Pancreas (tissue), 10 donors: ENCODE measurements at places on chromosomes 16 and 17. TPM values are rescaled to one million over a fixed set of nuclear protein-coding genes. Genes with fewer than 3 reads are reported as not detected.
A peak's percentile ranks its signal among the peaks of the same experiment; 100 is the strongest.

Gene ACSM3
- total RNA-seq, result 43.8 TPM

Gene SPNS3
- total RNA-seq, result 0.65 TPM

Gene HS3ST4
- total RNA-seq, result not detected

Gene PRRT2
- total RNA-seq, result 0.42 TPM

Gene ST6GALNAC2
- total RNA-seq, result 11.4 TPM

- no peak for DNase-seq
- no peaks in the 10 kb centered on the region for H3K36me3 ChIP-seq
- H3K27ac ChIP-seq, result no peak overlapping the region
- H3K4me1 ChIP-seq, result no peaks in the 10 kb centered on the region
- H3K27me3 ChIP-seq, result no peaks in the 10 kb centered on the region
- no peak overlapping the region for H3K4me3 ChIP-seq
These were observed 468.0 kb upstream of the RBFOX1 start for GRCh38 chr16:6864671-6865070.

GRCh38 chr17:48549914-48550501 is 5.1 kb upstream of the HOXB2 start:
- no peaks in the 10 kb centered on the region for H3K4me1 ChIP-seq
- no peak overlapping the region for H3K4me3 ChIP-seq
- H3K27me3 ChIP-seq, result no peaks in the 10 kb centered on the region
- DNase-seq, result no peak

DNA sequence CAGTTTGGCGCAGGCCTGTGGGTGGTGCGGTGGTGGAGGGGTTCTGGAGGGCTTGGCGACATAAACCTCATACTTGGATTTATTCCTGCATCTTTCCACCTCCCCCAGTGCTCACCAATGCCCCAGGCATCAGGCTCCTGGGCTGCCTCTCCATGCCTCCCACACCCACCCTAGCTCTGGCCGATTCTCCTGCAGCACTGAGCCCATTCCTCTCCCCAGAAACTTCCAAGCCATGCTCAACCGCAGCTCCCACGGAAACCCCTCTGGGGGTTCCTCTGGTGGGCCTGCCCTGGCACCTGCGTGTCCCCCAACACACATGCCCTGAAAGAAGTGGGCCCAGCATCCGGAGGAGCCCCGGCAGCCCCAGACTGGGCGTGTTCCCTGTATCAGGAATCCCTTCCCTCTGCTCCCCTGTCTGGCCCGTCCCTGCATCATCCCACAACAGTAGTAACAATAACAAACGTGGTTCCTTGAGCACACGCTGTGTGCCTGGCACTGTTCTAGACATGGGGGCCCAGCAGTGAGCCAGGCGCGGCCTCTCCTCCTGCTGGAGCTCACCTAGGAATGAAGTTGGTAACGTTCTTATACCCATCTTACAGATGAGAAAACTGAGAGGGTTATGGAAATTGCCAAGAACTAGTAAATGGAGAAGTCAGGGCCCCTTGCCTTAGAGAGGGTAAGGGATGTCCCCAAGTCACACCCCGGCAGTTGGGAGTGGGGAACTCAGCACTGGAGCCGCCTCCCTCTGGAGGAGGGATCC is 2.3 kb downstream of the PRSS21 start:
- H3K4me1 ChIP-seq, result no peaks in the 10 kb centered on the region
- no peak overlapping the region for H3K4me3 ChIP-seq
- no peaks in the 10 kb centered on the region for H3K27me3 ChIP-seq

- no peaks in the 10 kb centered on the region for H3K27me3 ChIP-seq
- no peak for DNase-seq
- no peak overlapping the region for H3K4me3 ChIP-seq
- H3K36me3 ChIP-seq, result no peaks in the 10 kb centered on the region
- H3K27ac ChIP-seq, result no peak overlapping the region
These were observed 16.5 kb downstream of the TSPOAP1 start for GRCh38 chr17:58312021-58312630.

- H3K4me3 ChIP-seq, result no peak overlapping the region
- H3K27me3 ChIP-seq, result no peaks in the 10 kb centered on the region
- H3K4me1 ChIP-seq, result no peaks in the 10 kb centered on the region
- peaks cover 5% of the 10 kb centered on the region for H3K36me3 ChIP-seq
- no peak overlapping the region for H3K27ac ChIP-seq
- DNase-seq, result no peak
These were observed 16.2 kb downstream of the OTOP3 start for GRCh38 chr17:74951680-74952421.

DNA sequence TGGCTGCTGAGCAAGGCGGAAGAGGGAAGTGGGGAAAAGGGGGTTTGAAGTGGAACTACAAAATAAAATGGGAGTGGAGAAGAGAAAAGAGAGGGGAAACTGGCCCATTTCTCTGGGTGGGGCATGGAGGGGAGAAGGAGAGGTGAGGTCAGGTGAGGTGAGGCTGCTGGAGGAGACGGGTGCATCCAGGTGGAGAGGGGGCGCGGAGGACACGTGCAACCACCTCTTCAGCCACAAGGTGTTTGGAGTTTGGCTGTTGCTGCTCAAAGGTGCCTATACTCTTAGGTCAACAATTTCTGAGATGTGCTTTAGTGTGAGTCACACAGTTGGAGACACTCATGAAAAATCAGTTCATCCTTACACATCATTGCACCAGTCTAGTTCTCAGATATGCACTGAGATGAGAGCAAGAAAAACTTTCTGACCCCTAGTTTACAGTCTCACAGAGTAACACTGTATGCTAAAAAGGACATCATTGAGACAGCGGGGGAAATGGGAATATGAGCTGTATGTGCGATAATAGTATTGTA is 4.8 kb downstream of the SLC6A4 start:
- no peaks in the 10 kb centered on the region for H3K36me3 ChIP-seq
- no peaks in the 10 kb centered on the region for H3K27me3 ChIP-seq
- H3K27ac ChIP-seq, result no peak overlapping the region

DNA sequence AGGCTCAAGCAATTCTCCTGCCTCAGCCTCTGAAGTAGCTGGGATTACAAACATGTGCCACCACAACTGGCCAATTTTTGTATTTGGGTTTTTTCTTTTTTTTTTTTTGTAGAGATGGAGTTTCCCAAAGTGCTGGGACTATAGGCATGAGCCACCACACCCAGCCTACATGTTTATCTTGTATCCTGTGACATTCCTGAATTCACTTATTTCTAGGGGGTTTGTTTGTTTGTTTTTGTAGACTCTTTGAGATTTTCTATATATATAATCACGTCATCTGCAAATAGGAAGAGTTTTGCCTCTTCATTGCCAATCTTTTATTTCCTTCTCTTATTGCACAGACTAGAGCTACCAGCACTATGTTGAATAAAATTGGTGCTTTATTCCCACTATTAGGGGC is 29.1 kb downstream of the PRAC1 start:
- H3K27me3 ChIP-seq, result no peaks in the 10 kb centered on the region
- no peak for DNase-seq
- no peak overlapping the region for H3K27ac ChIP-seq
- H3K4me1 ChIP-seq, result no peaks in the 10 kb centered on the region

DNA sequence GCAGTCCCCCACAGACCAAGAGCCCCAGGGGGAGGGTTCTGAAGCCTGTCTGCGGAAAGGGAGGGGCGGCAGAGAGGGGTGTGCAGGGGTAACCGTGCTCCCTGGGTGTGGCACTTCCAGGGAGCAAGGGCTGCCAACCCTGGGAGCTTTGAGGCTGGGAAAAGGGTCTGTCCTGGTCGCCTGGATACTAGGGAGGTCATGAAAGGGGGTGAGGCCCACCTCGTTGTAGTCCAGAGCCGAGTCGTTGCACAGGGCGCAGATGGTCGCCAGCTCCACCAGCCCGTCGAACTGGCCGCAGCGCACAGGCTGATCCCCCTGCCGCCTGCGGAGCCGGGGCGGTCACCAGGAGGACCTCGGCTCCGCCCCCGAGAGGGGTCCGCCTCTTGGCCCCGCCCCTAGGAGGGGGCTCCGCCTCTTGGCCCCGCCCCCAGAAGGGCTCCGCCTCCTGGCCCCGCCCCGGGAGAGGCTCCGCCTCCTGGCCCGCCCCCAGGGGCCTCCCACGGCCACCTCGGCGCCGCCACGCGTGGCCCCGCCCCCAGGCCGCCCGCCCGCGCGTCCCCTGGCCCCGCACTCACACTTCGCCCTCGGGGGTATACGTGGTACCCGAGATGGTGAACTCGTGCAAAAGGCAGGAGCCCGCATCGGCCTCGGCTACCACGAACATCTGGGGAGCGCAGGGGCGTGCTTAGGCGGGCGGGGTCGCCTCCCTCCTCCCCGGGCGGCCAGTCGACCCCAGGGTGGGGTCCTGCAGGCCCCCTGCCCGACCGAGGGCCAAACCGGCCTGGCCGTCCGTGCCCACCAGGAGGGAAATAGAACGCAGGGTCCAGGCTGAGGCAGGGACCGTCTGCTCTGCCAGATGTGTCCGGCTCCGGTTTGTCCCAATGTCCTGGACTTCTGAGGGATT is 19.5 kb downstream of the ATP2A3 start:
- no peaks in the 10 kb centered on the region for H3K27me3 ChIP-seq
- H3K36me3 ChIP-seq, result peaks cover 12% of the 10 kb centered on the region
- no peak for DNase-seq
- no peaks in the 10 kb centered on the region for H3K4me1 ChIP-seq

DNA sequence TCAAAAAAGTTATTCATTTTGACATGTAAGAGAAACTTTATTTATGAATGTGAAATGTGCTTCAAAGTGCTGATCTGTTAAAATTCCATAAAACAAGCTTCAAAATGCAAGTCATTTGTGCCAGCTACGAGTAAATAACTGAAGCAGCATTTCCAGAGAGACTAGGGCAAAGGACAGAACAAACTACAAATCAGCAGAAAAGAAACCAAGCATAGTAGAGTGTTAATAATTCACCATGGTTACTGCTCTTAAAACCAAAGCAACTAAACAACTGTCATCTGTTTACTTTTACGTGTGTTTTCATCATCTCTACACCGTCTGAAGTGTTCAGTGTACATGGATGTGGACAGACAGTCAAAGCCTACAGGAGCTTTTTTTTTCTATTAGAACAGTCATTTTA is 1.6 kb upstream of the ASPA start:
- no peak for DNase-seq
- no peaks in the 10 kb centered on the region for H3K36me3 ChIP-seq
- no peak overlapping the region for H3K4me3 ChIP-seq

- DNase-seq, result no peak
- no peaks in the 10 kb centered on the region for H3K36me3 ChIP-seq
- no peaks in the 10 kb centered on the region for H3K4me1 ChIP-seq
- no peak overlapping the region for H3K4me3 ChIP-seq
- no peak overlapping the region for H3K27ac ChIP-seq
These were observed 2.0 kb downstream of the TUBD1 start for GRCh38 chr17:59890720-59891119.

GRCh38 chr16:66081775-66082366 is 284.6 kb upstream of the CDH5 start:
- no peaks in the 10 kb centered on the region for H3K36me3 ChIP-seq
- H3K27me3 ChIP-seq, result no peaks in the 10 kb centered on the region
- no peak for DNase-seq
- no peaks in the 10 kb centered on the region for H3K4me1 ChIP-seq

DNA sequence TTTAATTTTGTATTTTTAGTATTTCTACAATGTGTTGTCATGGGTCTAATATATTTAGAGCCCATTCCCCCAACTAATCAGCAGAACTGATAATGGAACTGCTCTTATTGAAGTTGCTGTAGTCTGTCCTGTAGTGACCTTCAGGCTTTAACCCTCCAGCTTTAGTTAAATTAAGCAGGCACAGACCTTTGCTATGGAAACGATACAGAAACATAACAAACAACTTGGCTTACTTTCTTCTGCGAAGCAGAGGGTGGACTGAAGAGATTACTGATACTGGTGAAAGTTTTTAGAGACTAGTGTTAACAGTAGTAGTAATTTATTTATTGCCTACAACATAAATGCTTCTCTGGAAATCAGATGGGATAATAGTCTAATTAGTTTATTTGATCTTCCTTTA is 61.4 kb downstream of the NFATC3 start:
- H3K4me1 ChIP-seq, result peaks cover 7% of the 10 kb centered on the region
- no peak overlapping the region for H3K4me3 ChIP-seq
- peaks cover 5% of the 10 kb centered on the region for H3K36me3 ChIP-seq
- no peak overlapping the region for H3K27ac ChIP-seq
- no peaks in the 10 kb centered on the region for H3K27me3 ChIP-seq
- no peak for DNase-seq

- H3K4me3 ChIP-seq, result no peak overlapping the region
- H3K27ac ChIP-seq, result no peak overlapping the region
- no peaks in the 10 kb centered on the region for H3K36me3 ChIP-seq
- H3K27me3 ChIP-seq, result no peaks in the 10 kb centered on the region
- DNase-seq, result no peak
These were observed 213.6 kb upstream of the MAF start for GRCh38 chr16:79814124-79814523.

GRCh38 chr16:74075393-74075792 is 221.2 kb upstream of the PSMD7 start:
- no peaks in the 10 kb centered on the region for H3K4me1 ChIP-seq
- H3K27ac ChIP-seq, result no peak overlapping the region
- DNase-seq, result no peak
- no peaks in the 10 kb centered on the region for H3K27me3 ChIP-seq
- H3K4me3 ChIP-seq, result no peak overlapping the region
- no peaks in the 10 kb centered on the region for H3K36me3 ChIP-seq

DNA sequence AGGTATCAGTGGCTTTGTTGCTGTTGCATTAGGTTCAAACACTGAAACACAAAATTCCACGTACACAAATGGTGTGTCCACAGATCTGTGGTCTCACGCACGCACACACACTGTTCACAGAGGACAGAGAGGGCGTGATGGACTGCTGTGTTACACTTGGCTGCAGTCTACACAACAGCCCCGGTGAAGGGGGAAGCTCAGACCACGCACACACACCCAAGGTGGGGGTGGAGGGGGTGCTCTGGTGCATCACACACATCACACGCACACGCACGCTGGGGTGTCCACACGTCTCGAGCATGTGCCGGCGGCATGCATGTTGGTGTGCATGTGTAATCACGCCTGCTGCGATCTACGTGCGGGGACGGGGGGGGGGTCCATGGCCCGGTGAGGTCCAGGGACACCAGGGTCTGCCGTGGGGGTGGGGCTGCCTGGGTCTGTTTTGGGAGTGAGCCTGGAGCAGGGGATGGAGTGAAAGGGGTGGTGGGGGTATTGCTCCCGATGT is 7.3 kb downstream of the HSD3B7 start:
- H3K4me3 ChIP-seq, result no peak overlapping the region
- H3K27me3 ChIP-seq, result no peaks in the 10 kb centered on the region
- H3K27ac ChIP-seq, result no peak overlapping the region
- H3K36me3 ChIP-seq, result no peaks in the 10 kb centered on the region
- no peaks in the 10 kb centered on the region for H3K4me1 ChIP-seq

- peaks cover 22% of the 10 kb centered on the region for H3K4me1 ChIP-seq
- no peak overlapping the region for H3K4me3 ChIP-seq
- H3K27ac ChIP-seq, result peak overlapping the region; percentile 72
- DNase-seq, result no peak
- H3K36me3 ChIP-seq, result no peaks in the 10 kb centered on the region
These were observed 45.6 kb upstream of the BAHCC1 start for GRCh38 chr17:81349397-81350319.

DNA sequence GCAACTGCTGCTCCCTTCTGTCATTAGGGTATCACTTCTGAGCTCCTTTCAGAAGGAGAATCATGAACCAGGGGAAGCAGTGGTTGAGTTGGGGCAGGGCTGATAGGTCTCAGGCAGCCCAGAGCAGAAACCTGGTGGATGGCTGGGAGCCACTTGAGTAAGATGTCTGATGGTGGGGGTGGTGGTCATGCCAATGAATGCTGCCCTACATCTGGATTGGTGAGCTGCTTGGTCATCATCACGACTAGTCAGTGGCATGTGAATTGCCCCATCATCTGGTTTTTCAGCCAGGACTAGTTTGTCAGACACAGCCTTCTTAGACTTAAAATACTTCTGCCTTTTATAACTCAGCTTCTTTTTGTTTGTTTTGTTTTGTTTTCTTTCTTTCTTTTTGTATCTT is 2.6 kb downstream of the GID4 start:
- no peak overlapping the region for H3K4me3 ChIP-seq
- no peaks in the 10 kb centered on the region for H3K27me3 ChIP-seq
- no peaks in the 10 kb centered on the region for H3K4me1 ChIP-seq
- no peak overlapping the region for H3K27ac ChIP-seq
